Nephron progenitor cell (in vitro differentiated cells): ENCODE measurements at places on chromosomes 3 and 15.

GRCh38 chr15:74950078-74950908, 6.3 kb downstream of the RPP25 start:
- DNase-seq = peak; percentile 89

GRCh38 chr3:25473246-25473645, 45.2 kb downstream of the RARB start:
- no peak for DNase-seq

- DNase-seq = no peak
These were observed 8.2 kb upstream of the RTP4 start for GRCh38 chr3:187359798-187360486.

GRCh38 chr3:113086560-113087461, 96.0 kb downstream of the GTPBP8 start:
- DNase-seq = no peak

DNA sequence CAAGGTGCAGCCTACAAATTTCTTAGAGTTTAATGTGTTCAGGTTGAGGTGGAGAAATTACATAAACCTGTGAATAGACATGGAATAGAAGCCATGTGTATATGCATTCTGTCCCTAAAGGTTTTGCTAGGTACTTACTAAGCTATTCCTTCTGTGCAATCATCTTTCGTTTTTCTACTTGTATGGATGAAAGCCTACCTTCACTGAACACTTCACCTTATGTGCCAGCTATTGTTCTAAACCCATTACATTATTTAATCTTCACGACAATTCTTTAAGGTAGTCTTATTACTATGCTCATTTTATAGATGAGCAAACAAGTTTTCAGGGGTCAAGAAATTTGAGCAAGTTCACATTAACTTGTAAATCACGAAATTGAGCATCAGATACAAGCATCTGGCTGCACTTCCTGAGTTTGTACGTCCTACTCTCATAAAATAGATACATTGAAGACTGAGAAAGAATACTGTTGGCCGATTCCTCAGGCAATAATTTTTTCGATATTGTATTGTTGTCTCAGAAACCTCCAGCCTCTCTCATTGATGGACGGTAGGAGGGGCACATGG, 635 bp upstream of the RCN2 start:
- DNase-seq = no peak

DNA sequence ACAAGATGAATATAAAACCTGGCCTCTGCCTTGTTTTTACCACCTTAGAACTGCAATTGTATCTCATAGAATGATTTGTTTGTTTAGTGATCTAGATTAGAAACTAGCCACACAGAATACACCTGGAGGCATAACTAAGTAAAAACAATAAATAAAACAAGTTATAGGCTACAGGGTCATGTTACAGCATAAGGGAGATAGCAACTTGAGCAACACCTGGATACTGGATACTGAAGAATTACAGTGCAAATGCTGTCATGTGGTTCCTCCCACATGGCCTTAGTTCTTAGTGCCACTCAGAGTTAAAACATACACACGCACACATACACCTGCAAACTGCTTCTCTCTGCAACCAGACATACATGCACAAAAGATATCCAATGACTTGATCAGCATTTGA, 563.4 kb upstream of the DPPA4 start:
- no peak for DNase-seq

DNA sequence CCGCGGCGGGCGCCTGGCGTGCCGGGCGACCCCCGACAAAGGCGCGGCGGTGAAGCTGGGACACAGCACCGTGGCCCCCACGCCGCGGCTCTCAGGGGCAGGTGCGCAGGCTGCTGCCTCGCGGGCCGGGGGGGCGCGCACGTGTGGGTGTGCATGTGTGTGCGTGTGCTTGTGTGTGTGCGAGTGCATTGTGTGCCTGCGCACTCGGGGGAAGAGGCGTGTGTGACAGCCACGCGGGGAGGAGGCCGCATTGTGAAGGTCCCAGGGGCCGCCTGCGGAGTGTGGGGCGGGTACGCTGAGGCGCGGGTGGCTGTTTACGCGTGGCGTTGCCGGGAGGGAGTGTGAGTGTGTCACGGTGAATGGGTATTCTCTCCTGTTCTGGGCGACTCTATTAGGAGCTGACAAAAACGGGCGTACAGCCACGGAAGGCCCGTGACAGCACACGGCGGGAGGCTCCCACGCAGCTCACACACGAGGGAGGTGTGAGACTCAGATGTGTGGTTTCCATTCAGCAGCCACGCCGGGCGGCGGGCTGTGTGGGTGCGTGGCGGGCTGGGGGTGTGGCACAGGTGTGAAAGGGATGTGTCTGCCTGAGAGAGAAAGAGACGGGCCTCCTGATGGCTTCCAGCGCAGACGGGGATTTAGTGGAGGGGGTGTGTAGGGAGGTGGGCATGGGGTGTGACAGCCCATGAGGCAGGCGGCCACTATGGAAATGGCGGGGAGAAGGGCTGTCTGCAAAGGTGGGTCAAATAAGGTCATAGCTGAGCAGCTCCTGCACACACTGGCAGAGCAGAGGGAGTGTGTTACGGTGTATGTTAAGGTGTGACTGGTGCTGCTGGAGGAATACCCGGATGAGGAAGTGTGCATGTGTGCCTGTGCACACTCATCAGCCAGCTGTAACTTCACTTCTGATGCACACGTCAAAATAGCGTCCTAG, 750 bp downstream of the PODXL2 start:
- DNase-seq = no peak

- no peak for DNase-seq
These were observed 100.6 kb upstream of the SLC24A5 start for GRCh38 chr15:48020166-48020565.

DNA sequence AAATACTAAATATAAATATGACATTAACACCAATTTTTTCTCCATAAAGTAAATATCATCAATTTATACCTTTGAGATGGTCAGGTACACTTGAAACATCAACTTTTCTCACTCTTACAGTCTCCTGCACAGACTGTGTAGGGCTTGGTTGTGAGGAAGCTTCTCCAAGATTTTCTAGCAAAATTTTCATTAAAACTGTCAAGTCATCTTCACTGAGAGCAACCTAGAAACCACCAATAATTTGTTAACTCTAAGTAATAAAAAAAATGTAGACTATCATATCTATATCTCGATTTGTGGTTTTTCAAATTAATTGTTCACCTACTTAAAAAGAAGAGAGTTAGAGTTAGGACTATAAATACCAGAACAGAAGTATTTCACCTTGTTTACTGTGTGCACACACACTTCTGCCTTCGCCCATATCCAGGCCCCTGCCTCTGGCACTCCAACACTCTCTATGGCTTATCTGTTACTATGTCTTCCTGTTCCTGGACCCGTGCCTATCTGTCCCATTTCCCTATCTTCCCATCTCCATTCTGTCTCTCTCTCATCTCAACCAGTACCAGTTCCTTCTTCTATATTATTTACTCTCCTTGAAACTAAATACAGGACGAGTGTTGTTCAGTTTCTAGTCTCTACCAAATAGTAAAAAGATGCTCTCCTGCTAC, 123.6 kb downstream of the VPS13C start:
- no peak for DNase-seq

DNA sequence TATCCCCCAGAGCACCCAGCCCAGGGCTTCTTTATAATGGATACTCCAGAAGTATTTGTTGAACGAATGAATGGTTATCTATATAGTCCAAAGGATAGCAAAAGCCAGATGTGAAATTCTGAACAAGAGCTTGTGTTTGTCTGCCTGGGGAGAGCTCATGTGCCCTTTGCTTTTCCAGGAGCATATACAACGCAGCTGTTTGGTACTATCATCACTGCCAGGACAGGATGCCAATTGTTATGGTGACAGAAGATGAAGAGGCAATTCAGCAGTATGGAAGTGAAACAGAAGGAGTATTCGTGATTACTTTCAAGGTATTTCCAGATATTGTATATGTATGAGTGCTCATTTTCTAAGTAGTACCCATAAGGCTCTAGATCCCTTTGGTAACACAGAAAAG, 15.2 kb downstream of the DIS3L start:
- DNase-seq = no peak

GRCh38 chr15:97992823-97993222, 32.3 kb downstream of the ARRDC4 start:
- DNase-seq = no peak

DNA sequence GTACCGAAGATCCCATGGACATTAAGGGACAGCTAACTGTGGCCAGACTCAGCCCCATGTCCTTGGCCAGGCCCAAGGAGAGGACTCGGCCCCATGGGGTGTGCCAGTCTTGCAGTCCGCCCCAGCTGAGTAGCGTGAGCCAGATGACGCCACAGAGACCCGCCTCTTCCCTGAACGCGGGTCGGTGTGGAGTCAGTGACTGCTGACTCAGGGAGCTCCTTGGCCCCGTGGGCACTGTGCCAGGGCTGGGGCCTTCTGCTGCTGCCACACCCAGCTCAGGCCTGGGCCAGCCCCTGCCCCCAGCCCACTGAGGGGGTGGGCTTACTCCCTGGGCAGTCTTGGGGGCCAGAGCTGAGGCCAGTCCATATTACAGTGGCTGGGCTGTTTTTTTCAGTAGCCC, 52.8 kb downstream of the PLXNA1 start:
- no peak for DNase-seq

DNA sequence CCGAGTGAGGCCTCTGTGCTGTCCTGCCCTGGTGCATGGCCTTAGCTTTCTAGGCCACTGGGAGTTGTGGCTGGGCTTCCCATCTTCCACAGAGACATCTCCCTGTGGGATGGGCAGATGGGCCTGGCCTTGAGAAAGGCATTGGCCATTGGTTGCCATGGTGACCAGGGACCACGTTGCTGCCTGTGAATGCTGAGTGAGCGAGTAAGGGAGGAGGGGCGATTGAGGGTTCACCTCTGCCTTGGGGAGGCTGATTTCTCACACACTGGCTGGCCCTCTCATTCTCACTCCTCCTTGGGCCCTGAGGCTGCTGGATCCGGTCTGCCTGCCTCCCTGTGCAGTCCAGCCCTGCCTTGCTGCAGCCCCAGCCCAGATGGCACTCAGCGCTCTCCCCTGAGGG, 26.4 kb upstream of the DOCK3 start:
- DNase-seq = peak; percentile 24

- DNase-seq = no peak
These were observed 39.5 kb downstream of the SRPRB start for GRCh38 chr3:133845127-133845526.

- DNase-seq = no peak
These were observed 64.1 kb downstream of the NIPA2 start for GRCh38 chr15:22902578-22902977.
